DMS153 (cell line): ENCODE measurements at places on chromosomes 4 and X.

- DNase-seq: peak; percentile 1
Observed at GRCh38 chrX:96763608-96764007, 79.0 kb downstream of the DIAPH2 start.

- no peak for DNase-seq
Observed at GRCh38 chrX:69144838-69145680, 20.2 kb downstream of the PJA1 start.

DNA sequence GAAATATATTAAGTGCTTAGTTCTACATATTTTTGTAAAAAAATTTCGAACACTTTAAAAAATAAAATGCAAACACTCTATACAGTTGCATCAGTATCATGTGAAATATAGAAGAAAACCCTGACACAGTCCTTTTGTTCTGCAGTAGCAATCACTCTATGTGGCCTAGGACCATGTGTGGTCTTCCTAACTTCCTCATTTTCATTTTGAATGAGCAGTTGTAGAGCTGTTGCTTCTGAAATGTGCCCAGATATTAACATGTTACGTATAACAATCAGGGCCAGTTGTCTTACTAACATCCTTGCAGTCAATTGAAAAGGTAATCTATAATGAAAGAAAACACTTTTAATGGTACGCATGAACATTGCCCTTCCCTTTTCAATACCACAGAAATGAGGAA lies 107.9 kb downstream of the ZNF827 start:
- DNase-seq: no peak

GRCh38 chrX:68589372-68589753 lies 58.1 kb upstream of the STARD8 start:
- no peak for DNase-seq

DNA sequence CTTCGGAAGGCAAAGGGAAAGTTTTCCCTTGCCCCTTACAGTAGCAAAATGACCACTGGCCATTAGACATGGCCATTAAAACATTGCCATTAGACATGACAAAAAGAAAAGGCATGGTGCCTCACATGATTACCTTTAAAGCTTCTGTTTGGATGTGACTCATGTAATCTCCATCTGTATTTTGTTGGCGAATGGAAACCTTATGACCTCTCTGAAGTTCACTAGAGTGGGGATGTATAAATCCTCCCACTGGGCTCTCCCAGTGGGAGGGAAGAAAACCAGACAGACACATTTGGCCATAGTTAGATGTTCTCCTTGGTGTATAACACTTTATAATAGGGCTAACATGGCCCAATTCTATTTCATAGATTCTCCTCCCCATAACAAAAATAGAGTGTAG lies 152.6 kb downstream of the MAGEB17 start:
- DNase-seq: no peak

GRCh38 chr4:113825272-113825671 lies 63.7 kb upstream of the CAMK2D start:
- DNase-seq: no peak

DNA sequence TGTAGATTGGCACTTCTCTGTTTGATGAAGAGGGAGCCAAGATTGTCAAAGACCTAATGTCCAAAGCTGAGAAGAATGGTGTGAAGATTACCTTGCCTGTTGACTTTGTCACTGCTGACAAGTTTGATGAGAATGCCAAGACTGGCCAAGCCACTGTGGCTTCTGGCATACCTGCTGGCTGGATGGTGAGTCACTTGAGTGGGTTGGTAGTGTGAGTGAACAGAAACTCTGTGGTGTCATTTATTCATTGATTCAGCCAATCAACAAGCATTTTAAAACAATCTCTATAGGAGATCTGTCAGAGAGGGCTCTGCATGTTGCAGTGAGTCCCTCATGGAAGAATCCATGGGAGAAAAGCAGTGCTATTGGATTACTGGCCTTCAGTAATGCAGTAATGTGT lies 16.3 kb downstream of the TAF9B start:
- no peak for DNase-seq

DNA sequence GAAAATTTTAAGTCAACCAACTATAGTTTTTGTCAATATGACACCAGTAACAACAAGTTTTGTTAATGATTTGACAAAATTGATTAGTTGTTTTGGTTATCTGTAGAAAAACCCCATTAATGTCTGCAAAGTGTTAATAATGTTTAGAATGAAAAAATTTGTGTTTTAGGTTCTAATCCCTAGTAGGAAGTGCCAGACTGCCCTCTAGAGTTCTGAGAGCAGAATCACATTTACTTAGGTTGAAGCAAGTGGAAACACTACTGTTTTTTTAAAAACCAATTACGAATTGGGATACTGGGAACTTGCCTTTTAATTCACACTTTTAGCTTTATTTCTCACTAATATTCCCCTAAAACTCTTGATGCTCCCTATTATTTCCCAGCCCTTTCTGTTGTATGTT lies 101.1 kb upstream of the CYLC1 start:
- DNase-seq: no peak

GRCh38 chr4:56619160-56619559 lies 61.9 kb downstream of the HOPX start:
- DNase-seq: no peak

DNA sequence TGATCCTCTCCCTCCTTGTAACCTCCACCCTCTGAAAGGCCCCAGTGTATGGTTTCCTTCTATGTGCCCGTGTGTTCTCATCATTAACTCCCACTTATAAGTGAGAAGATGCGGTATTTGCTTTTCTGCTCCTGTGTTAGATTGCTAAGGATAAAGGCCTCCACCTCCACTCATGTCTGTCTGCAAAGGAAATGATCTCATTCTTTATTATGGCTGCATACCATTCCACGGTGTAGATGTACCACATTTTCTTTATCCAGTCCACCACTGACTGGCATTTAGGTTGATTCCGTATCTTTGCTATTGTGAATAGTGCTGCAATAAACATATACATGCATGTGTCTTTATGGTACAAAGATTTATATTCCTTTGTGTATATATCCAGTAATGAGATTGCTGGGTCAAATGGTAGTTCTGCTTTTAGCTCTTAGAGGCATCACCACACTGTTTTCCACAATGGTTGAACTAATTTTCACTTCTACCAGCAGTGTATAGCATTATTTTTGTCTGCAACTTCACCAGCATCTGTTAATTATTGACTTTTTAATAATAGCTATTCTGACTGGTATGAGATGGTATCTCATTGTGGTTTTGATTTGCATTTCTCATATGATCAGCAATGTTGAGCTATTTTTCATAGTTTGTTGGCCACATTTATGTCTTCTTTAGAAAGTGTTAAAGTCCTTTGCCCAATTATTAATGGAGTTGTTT lies 1030.9 kb downstream of the FSTL5 start:
- DNase-seq: no peak

- DNase-seq: no peak
Observed at GRCh38 chr4:80900908-80901307, 129.6 kb upstream of the BMP3 start.

DNA sequence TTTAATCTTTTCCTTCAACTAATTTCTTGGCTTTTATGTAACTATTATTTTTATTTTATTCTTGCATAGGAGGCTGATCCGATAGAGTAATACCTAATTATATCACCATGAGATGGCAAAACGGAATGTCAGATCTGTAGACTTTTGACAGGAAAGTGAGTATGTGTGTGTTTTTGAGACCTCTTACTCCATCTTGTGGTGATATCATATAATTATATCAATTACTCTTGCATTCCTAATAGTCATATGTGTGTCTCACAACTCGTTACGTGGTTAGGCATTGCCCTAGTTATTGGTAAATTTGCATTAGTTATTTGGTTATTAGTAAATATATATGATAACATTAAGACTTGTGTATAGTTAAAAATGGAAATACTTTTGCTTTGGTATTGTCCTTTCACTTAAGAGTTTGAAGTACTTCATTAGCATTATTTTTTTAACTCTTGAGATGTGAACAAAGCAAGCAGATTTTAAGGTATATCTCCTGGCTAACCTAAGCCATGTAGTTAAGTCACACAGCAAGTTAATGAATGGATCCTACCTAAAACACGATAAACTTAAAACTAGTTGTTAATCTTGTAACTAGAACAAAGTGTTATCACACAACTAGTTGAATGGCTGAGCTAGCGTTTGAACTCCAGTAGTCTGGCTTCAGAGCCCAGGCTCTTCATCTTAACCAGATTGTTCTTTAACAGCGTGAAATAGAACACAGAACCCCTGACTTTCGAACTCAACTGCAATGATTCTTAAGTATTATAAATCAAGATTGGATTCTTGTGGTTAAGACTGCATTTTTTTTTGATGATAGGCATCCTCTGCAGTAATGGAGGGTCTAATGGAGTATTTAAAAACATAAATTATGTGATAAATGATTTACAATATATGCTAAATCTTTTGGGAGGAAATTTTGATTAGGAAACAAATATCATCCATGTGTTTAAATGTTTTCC lies 67.1 kb downstream of the PGRMC2 start:
- no peak for DNase-seq

DNA sequence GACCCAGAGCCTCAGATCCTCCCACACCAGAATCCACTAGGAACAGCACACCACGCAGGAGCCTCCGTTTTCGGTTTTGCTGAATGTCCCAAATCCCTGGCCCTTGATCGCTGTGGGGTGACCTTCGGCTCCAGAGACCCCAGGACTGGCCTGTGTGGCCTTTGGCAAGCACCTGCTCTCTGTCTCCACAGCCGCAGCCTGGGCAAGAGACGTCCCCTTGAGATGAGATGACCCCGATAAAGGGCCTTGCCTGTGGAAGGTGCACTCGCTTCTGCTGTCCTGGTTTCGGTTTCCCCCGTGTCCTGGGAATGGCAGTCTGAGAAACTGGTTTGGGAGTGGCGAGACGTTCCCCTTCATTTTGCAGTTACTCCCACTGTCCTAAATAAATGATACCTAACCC lies 9.6 kb downstream of the PSAPL1 start:
- DNase-seq: no peak

GRCh38 chr4:83247415-83248357 lies 36.9 kb downstream of the COQ2 start:
- DNase-seq: no peak

DNA sequence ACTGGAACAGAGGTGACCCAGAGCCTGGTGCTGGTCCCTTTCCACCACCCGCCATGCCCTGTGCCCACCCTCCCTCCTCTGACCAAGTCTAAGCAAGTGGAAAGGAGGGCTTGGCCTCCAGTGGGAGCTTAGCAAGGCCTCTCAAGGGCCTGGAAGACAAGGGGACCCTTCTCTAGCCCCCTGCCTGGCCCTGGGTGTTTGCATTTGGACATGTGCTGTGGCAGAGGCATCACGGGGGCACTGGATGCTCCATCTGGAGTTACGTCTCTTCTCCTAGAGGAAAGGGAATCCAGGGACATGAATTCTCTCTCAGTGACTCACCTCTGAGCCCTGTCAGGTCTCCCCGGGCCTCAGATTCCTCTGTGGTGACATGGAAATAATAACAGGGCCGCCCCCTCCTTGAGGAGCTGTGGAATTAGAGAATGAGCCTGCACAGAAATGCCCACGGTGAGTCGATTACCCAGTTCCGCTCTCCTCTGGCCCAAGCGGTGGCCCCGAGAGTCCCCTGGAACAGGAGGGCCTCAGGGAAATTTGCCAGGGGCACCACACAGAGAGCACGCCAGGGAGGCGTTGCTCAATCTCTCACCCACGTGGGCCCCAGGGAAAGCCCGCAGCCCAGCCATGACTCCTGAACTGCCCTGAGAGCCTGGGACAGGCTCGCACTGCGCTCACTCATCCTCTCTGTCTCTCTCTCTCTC lies 189.6 kb downstream of the BCOR start:
- DNase-seq: no peak

GRCh38 chrX:7109049-7109531 lies 38.4 kb upstream of the STS start:
- DNase-seq: no peak

DNA sequence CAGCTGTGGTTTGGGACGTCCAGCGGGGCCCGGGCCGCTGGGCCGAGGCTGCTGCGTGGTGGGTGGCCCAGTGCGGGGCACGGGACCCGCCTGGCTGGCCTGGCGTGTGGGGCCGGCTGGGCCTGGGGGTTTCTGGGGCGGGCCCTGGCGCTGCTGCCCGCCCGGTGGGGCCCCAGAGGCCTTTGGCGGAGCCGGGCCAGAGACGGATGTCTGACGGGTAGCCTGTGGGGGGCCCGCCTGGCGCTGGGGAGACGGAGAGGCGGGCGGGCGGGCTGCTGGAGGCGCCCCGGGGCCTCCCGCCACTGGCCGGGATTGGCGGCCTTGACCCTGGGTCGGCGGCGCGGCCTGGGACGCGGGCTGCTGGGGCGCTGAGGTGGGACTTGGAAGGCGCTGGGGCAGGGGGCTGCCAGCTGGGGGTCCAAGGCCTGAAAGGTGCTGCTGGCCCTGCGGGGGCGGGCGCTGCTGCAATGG lies 8.1 kb upstream of the TIMP1 start:
- DNase-seq: no peak

- no peak for DNase-seq
Observed at GRCh38 chr4:139458543-139458942, 4.6 kb downstream of the RAB33B start.

GRCh38 chr4:24471486-24472160 lies 112.7 kb downstream of the DHX15 start:
- DNase-seq: no peak

DNA sequence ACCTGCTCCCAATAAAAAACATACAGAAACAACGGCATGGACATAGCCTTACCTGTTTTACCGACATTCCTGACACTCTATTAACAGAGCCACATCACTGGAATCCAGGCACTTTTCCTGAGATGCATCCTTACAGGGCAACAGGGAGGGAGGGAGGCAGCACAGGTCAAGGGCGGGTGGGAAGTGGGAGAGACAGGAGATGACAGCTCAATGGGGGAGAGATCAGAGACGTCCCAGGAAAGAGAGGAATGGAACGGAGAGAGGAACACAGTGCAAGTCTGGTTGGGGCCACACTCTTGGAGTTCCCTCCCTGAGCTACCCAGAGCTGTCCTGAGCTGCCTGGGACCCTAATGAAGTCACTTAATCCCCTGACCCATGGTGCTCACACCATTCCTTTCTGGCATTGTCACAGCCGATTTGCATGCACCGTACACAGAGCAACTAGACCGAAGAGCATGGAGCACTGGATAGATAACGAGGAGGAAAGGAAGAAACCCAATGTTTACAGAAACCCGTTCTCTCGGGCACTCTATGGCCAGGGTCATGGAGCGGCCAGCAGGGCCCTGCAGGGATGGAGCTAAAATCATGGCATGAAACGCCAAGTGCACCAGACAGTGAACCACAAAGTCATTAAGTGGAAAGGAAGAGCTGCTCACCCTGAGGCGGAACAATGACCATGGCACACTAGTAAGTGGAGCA lies 93.1 kb downstream of the NSUN7 start:
- DNase-seq: no peak

DNA sequence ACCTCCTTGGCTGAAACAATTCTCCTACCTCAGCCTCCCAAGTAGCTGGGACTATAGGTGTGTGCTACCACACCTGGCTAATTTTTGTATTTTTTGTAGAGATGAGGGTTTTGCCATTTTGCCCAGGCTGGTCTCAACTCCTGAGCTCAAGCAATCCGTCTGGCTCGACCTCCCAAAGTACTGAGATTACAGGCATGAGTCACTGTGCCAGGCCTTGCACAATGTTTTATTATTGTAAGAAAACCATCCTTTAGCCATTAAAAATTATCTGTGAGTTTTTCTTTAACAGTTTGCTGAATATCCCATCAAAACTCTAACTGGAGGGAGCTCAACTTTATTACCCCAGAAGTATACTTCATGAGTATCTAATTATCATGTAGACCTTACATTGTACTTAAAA lies 900.3 kb downstream of the PCDH7 start:
- DNase-seq: no peak
